NCI-H1105 (cell line): ENCODE measurements at places on chromosomes 12 and 14.

DNA sequence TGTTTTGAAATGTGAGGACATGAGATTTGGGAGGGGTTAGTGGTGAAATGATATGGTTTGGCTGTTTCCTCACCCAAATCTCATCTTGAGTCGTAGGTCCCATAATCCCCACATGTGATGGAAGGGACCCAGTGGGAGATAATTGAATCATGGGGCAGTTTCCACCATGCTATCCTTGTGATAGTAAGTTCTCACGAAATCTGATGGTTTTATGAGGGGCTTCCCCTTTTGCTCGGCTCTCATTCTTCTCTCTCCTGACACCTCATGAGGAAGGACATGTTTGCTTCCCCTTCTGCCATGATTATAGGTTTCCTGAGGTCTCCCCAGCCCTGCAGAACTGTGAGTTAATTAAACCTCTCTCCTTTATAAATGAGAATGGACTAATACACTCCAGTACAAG lies 18.0 kb downstream of the GALNT6 start:
- DNase-seq, result no peak

GRCh38 chr14:85180876-85181275 lies 349.1 kb upstream of the FLRT2 start:
- no peak for DNase-seq

DNA sequence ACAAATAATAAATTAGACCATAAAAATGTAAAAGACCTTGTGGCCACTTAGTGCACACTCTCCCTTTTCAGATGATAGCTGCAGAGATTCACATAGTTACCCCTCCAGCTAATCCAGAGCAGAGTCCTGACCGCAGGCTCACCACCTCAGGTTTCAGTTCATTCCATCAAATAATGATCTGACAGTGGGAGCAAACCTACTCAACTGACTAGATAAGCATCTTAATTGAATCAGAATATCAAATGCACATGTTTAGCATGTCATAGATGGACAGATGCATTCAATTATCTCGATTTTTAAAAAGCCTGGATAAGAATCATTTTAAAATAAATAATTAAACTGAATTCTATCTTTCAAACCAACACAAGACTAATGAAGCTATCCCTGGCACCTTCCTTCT lies 242.3 kb upstream of the PDZRN4 start:
- DNase-seq, result no peak

GRCh38 chr14:101495284-101495683 lies 66.0 kb upstream of the DIO3 start:
- no peak for DNase-seq

- no peak for DNase-seq
These were observed 9.4 kb downstream of the SART3 start for GRCh38 chr12:108551535-108551934.

- no peak for DNase-seq
These were observed 603.5 kb downstream of the RPL10L start for GRCh38 chr14:46048127-46048526.

- no peak for DNase-seq
These were observed 1.6 kb downstream of the GABARAPL1 start for GRCh38 chr12:10214136-10214894.

DNA sequence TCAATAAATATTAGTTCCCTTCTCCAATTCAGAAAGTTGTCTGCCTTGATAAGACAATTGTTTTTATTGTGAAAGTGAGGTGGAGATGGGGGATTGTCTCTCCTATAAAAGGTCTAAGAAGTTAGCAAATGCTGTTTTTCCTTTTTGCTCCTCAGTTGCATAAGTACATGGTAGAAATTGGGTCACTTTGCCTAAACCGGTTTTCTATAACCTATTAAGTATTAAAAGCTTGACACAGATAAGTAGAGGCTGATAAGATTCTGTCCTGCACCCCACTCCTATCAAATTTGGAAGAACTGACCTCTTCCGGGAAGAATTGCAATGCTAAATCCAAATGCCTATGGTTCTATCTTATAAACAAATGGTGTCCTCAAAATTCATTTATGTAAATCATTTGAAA lies 7.0 kb downstream of the SLCO1B1 start:
- DNase-seq, result no peak

DNA sequence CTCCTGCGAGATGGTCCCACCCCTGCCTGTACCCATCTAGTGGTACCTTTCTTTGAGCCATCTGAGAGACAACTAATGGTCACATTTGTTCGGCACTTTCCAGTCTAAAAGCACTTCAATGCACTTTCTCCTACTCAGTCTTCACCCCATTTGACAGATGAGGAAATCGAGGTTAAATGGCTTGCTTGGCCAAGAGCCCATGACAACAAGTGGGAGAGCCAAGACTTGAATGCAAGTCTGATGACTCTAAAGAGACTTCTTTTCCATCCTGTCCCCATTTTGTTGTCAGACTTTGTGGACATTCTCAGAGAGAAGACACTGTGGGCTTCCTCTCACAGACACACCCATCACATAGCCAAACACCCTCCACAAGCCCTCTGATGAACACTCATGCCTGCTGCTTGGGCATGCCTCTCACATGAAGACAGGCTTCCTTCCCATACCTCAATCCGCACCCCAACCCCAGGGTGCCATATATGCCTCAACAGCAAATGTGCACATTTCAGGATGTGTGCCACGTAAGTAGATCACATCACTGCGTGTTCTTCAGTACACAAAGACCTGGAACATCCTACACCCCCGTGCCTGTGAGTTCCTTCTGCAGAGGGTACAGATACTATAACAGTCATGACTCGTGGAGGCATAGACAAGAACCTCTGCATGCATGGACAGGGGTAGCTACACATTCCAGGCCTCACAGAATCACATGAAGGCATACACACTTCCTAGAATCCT lies 805 bp downstream of the MYH7 start:
- DNase-seq, result no peak

- DNase-seq, result no peak
These were observed 110.9 kb downstream of the SCAF11 start for GRCh38 chr12:45879363-45879895.
